CD4-positive, CD25-positive, alpha-beta regulatory T cell (primary cell): ENCODE measurements at places on chromosomes 11 and 22. TPM values are rescaled to one million over a fixed set of nuclear protein-coding genes. Genes with fewer than 3 reads are reported as not detected.

GRCh38 chr11:114713756-114714155, 35.4 kb downstream of the NXPE2 start:
- DNase-seq, result no peak

- DNase-seq, result no peak
These were observed 58.5 kb downstream of the STIM1 start for GRCh38 chr11:3913921-3914320.

Gene MMP10
- total RNA-seq, result not detected

- no peak for DNase-seq
These were observed 122.6 kb upstream of the LMO1 start for GRCh38 chr11:8386134-8386864.

GRCh38 chr11:113131036-113131775, 170.0 kb downstream of the NCAM1 start:
- DNase-seq, result no peak

DNA sequence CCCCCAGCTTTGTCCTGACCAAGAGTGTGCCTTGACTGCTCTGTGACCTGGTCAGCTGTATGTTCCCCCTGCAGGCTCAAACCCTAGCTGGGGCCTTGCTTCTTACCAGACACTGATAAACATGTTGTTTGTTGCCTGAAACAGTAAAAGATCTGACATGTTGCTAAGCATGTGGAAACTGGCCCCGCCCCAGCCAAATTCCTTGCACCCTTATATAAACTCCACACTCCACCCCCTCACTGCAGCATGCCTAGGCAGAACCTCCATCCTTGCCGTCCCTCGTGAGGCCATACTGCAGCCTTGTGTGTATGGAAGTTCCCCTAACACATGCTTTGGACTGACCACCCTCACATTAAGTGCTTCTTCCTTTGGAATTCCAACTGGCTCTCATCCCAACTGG, 27.3 kb downstream of the LRRC74B start:
- no peak for DNase-seq

DNA sequence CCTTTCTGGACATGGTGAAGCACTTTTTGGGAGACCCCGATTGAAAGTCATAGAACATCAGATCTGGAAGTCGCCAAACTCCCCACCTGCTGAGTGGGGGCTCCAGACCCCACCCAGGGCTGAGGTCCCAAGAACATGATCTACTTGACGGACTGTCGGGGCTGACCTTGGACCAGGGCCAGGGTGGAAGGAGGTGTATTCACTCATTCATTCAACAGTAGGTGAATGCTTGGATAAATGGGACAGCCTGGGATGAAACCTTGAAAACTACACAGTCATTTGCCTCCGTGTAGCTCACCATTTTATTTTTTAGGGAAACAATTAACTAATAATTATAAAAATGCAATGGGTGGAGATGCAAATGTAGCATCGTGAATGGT, 629.0 kb downstream of the BRD1 start:
- DNase-seq, result no peak
